CD4-positive, alpha-beta T cell (primary cell): ENCODE measurements at places on chromosomes 2 and 18.

- no peak for DNase-seq
Observed at GRCh38 chr2:53655256-53655655, 112.3 kb upstream of the CHAC2 start.

DNA sequence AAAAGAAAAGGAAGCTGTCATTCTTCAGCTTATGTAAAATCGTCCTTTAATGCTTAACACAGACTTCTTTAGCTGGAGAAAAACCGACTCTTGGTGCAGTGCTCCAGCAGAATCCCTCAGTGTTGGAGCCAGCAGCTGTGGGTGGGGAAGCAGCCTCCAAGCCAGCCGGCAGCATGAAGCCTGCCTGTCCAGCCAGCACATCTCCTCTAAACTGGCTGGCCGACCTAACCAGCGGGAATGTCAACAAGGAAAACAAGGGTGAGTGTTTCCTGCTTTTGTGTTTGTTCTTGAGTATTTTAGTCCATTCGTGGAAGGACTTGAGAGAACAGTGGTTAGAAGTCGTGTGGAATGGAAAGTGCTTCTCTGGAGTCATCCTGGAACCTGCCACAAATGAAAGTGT lies 38.9 kb downstream of the KDM3A start:
- no peak for DNase-seq

DNA sequence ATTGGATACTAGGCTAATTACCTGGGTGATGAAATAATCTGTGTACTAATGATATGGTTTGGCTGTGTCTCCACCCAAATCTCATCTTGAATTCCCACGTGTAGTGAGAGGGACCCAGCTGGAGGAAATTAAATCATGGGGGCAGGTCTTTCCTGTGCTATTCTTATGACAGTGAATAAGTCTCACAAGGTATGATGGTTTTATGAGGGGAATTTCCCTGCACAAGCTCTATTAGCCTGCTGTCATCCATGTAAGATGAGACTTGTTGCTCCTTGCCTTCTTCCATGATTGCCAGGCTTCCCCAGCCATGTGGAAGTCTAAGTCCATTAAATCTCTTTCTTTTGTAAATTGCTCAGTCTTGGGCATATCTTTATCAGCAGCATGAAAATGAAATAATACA lies 394.1 kb upstream of the SYT4 start:
- no peak for DNase-seq

- no peak for DNase-seq
Observed at GRCh38 chr2:186725783-186726182, 31.9 kb downstream of the FAM171B start.

- no peak for DNase-seq
Observed at GRCh38 chr2:149167001-149167780, 128.7 kb downstream of the LYPD6B start.

GRCh38 chr18:56869189-56869777 lies 218.1 kb downstream of the WDR7 start:
- DNase-seq, result no peak

- peak; percentile 21 for DNase-seq
Observed at GRCh38 chr2:219643788-219644398, 16.5 kb downstream of the SLC4A3 start.

DNA sequence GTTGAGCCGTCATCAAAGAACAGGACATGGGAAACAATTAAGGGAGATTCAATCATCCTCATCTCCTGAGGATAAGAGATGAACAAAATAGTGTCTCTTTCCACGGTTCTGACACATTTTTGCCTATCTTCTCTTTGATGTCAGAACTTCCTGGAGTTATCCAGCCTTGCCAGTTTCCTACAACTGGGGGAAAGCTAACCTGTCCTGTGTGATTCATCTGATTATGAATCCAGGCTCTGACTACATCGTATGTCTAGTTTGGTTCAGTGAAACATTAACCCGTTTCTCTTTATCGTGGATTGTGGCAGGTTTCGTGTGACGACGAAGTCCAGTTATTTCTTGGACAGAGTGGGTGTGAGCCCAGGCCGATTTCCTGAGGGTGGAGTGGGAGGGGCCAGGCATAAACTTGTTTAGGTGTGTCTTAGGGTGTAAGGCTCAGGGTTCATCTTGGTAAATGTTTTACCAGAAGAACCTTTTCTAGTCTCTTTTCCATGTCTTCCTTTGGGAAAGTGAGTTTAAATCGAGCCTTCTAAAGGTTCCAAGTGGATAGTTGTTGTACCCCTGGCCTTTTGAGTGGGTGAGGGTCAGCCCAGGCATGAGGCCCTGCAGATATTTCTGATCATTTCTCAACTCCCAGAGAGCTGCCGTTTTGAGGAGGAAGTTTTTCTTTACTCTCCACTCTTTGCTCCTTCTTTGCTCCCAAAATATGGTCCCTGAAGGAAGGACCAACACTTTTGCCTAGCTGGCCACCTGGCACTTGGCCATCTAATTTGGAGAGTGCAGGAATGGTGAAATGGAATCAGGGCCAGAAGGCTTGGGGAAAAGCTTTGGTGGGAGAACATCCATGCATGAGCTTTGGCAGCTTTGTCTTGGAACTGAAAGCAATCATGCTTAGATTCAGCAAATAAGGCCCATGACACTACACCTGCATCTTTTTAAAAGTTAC lies 50.4 kb upstream of the FZD5 start:
- no peak for DNase-seq

DNA sequence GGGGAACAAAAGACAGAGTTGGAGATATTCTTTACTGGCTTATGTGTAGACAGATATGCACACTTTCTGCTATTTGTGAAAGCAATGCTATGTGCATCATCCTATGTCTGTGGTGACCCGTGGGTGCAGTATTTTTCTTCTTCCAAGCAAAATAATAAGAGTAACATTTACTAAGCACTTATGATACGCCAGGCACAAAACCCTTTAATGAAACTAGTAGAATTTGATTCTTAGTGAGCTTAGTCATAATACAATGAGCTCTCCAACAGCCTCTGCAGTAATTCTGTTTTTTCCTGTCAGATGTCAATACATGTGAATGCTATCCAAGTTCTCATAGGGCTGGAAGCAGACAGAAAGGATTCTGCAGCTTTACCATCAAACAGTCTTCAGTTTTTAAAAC lies 130.6 kb downstream of the RAD51AP2 start:
- DNase-seq, result no peak

- DNase-seq, result peak; percentile 76
Observed at GRCh38 chr2:8685697-8686358, 4.0 kb downstream of the ID2 start.

- DNase-seq, result no peak
Observed at GRCh38 chr2:59282374-59283057, 1041.4 kb upstream of the FANCL start.

DNA sequence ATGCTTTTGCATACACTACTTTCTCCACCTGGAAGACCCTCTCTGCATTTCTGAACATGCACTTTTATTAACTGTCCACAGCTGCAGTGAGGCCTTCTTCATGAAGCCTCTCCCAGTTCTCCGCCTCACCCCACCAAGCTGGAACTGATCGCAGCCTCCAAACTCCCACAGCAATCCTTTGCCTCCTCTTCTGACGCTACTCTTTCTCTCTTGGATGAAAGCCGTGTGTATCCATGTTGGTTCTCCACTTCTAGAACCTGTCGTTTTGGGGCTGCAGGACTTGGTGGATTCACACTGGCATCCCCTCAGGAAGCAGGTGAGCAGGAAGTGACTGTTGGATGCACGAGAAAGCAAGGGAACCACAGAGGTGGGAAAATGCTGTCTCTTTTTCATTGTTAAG lies 288.6 kb downstream of the MYCN start:
- DNase-seq, result no peak

DNA sequence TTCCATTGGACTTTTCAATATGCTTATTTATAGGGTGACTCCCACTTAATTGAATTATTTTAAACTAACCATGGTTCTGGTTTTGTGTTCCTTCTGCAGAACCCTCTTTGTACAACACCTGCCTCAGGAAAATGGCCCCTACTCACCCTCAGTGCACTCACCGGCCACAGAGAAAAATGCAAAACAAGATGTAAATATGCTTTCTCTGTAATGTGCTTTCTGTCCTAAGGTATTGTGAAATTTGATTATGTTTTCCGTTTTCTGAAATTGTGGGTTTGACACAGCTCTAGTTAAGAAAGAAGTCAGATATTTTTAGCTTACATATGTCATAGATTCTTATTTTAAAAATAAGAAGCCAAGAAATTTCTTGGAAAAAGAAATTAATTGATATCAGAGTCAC lies 357.7 kb upstream of the SMIM21 start:
- DNase-seq, result no peak

- DNase-seq, result no peak
Observed at GRCh38 chr2:147689220-147689909, 155.5 kb upstream of the ACVR2A start.

DNA sequence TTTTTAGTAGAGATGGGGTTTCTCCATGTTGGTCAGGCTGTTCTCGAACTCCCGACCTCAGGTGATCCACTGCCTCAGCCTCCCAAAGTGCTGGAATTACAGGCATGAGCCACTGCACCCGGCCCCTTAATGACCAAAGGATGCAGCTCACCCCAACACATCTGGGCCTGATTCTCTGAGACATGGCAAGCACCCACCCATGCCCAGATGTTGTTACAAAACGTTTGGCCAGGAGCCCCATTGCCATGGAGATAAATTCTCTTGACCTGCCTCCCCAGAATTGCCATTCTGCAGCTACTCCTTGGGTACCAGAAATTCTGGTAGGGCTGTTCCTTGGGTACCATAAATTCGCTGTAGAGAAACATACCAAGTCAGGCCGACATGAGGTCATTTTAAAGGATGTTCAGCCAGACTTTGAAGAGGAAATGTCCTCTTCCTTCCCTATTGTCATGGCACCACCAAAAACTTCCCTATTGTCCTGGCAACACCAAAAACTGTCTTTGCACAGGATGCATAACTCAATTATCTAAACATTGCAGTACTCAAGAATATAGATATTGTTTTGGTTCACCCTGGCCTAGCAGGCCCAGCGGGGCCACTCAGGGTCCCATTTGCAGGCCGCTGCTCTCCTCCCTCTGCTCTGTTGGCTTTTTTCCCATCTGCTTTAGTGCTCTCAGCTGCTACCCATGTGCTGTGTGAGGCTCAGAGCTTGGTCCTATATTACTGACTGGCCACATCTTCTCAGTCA lies 160.9 kb upstream of the TTC39C start:
- DNase-seq, result no peak

DNA sequence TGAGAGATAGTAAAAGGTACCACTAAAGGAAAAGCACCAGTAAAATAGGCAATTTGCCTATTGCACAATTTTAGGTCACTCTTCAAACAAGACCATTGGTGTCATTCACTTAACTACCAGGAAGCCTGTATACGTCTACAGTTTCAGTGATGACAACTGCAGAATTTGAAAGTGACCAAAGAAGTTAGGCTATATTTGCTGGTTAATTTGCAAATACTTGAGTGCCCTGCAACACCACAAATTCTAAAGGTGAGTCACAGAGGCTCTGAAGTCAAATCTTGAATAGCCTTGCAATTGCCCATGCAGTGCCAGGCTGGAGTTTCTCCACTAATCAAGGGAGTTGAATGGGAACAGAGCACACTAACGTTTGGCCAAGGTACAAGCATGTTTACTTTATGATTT lies 128.7 kb upstream of the CCDC68 start:
- no peak for DNase-seq

DNA sequence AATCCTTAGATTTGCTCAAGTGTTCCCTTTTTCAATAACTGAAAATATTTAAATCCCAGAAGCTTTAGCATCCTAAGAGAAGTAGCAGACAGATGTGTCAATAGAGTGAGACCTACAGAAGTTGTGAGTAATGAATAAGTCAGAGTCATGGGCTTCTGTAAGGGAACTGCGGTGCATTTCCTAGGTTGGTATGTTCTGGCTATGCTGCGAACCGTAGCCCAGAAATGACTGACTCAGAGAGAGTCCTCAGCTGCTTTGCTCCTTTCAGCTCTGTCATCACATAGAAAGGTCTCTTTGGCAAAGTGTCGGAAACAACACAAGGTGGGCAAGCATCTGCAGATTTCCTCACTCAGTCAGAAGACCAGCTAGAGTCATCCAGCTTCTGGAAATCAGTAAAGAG lies 297.1 kb downstream of the ARHGAP15 start:
- DNase-seq, result no peak

DNA sequence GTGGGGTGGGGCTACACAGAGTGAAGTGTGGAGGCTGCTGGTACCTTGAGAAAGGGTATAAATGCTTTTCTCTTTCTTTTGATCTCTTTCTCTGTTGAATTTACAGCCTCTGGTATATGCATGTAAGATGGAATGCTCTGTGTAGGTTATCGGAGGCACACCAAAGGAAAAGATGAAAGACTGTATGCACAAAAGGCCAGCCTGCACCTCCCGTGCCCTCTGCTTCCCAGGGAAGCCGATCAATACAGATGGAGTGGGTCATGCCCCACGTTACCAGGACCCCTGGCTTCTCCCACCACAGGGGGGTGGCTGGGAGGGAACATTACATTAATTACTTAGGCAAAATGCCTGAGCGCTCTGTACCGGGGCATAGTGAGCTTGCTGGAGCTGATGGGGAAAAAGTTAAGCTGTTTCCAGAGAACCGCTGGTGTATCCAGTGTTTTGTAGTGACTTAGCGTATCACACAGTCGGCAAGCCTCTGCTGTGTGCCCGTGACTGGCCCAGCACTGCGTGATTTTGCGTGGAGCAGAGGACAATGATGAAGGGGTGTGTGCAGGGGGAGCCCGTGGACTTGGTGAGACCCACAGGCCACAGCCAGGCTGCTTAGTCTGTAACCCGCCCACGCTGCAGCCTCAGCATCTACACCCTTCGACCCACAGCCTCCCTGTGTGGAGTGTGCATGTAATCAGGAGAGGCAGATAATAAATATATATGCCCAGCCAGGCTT lies 8.0 kb downstream of the ALLC start:
- no peak for DNase-seq

DNA sequence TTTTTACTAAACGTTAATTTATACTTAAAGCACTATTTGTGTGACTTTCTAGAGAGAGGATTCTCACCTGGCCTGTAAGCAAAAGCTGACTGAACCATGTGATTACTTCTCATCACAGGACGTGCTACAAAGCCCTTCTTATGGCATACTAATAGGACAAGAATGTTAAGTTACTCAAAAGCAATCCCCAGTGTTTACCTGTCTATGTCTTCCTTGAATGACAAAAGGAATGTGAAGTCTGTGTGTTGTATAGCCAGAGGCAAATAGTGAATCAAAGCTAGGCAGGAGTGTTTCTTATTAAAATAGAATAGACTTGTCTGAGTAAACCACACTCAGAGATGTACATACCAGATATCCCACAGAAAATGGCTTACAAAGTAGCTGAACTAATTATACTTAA lies 1465.5 kb downstream of the SUCLG1 start:
- no peak for DNase-seq

GRCh38 chr2:17813010-17813741 lies 3.1 kb upstream of the MSGN1 start:
- no peak for DNase-seq

- no peak for DNase-seq
Observed at GRCh38 chr2:190997526-190998113, 16.4 kb downstream of the STAT1 start.
